ENCODE measurements at places on chromosomes 12 and 14.

- DNase-seq = no peak
Observed at GRCh38 chr12:8681129-8681884, 16.5 kb upstream of the RIMKLB start.

DNA sequence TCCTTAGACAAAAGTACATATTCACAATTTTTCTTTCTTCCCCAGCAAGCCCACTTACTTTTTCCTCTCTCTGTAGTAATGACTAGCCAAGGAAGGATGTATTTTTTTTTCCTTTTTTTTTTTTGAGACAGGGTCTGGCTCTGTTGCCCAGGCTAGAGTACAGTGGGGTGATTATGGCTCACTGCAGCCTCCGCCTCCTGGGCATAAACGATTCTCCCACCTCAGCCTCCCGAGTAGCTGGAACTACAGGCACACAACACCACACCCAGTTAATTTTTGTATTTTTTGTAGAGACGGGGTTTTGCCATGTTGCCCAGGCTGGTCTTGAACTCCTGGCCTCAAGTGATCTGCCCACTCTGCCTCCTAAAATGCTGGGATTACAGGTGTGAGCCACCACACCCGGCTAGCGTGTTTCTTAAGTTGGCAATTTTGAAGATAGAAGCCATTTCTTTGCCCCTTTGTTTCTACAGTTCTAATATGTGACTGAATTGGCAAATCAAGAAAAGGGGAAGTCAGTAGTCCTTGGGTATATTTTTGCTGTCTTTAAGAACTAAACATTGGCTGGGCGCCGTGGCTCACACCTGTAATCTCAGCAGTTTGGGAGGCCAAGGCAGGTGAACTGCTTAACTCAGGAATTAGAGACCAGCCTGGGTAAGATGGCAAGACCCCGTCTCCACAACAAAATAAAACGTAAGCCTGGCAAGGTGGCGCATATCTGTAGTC, 3.2 kb upstream of the NACA start:
- no peak for DNase-seq

DNA sequence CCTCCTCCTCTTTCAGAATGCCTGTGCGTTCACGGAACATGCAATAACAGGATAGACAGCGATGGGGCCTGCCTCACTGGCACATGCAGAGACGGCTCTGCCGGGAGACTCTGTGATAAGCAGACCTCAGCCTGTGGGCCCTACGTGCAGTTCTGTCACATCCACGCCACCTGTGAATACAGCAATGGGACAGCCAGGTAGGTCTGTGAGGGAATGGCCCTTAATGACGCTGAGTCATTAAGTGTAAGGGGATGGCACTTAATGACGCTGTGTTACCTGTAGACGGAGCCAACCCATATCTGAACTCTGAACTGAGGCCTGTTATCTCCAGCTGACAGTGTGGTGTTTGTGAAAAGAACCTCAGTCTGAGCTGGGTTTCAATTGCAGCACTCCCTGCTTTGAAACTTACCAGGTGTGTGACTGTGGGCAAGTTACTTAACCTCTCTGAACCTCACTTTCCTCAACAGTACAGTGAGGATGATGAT, 86.9 kb downstream of the STAB2 start:
- DNase-seq = no peak

DNA sequence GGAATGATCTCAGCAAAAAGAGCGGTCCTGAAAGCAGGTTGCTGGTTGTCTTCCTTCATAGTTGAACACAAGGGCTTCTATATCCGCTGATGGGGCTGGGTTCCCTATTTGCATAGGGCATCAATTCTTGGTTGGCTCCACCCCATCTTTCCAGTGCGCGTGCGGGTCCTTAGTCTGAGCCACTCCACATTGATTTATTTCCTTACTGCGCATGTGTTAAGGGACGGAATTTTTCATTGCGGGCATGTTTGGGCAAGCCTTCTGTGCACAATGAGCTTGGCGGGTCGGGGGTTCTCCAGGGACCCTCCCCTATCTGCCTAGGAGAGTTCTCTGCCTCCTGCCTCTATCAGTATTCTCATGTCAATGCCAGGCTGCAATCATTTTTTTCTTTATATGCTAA, 21.2 kb upstream of the DLGAP5 start:
- DNase-seq = no peak

DNA sequence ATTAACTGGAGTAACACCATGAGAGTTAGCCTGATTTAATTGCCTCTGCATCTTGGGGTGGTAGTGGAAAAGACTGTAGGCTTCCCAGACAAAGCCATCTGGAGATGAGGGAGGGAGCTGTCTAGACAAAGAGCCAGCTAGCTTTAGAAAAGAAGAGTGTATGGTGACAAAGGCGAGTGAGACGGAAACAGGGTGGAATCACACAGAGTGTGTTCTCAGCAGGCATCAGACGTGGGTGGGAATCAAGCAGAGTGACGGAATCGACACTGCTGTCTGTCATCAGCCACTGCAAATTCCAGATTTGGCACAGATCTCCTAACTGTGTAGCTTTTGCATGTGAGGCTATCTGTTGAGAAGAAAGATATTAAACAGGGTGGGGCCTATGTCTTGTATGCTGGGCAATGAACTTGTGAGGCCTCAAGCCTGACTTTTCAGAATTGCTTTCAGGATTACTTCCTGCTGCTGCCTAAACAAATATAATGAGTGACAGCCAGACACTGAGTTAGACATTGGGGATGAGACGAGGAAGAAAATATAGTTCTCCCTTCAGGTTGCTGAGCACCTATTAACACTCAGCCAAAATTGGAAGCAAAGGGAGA, 236.5 kb upstream of the GRIP1 start:
- no peak for DNase-seq

DNA sequence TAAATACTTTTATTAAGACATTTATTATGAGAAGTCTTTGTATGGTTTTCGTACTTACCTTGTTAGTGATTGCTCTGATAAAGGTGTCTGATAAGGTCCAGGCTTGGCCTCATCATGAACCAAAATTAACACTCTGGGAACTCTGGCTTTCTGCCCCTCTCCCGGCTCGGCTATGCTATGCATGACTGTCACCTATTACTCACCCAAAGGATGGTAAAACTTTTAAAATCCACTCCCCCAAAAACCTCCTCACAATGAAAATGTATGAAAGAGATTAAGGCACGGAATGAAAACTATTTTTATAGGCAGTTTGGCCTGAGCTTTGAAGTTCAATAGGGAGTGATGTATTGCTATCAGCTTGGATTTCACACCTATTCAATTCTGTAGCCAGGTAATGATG, 217.3 kb upstream of the TBX3 start:
- DNase-seq = no peak

- no peak for DNase-seq
Observed at GRCh38 chr12:42812086-42812485, 222.5 kb upstream of the PRICKLE1 start.

- DNase-seq = no peak
Observed at GRCh38 chr12:52871291-52872039, 22.7 kb upstream of the KRT78 start.

- DNase-seq = no peak
Observed at GRCh38 chr12:95197636-95198035, 19.6 kb downstream of the FGD6 start.

GRCh38 chr14:57933349-57933748, 67.5 kb upstream of the SLC35F4 start:
- DNase-seq = no peak

GRCh38 chr14:57963071-57963470, 97.2 kb upstream of the SLC35F4 start:
- no peak for DNase-seq

GRCh38 chr14:32507029-32507984, 178.2 kb downstream of the AKAP6 start:
- DNase-seq = no peak

GRCh38 chr12:5272018-5272785, 159.7 kb upstream of the NTF3 start:
- no peak for DNase-seq

- DNase-seq = no peak
Observed at GRCh38 chr12:40335991-40336390, 111.2 kb downstream of the LRRK2 start.

DNA sequence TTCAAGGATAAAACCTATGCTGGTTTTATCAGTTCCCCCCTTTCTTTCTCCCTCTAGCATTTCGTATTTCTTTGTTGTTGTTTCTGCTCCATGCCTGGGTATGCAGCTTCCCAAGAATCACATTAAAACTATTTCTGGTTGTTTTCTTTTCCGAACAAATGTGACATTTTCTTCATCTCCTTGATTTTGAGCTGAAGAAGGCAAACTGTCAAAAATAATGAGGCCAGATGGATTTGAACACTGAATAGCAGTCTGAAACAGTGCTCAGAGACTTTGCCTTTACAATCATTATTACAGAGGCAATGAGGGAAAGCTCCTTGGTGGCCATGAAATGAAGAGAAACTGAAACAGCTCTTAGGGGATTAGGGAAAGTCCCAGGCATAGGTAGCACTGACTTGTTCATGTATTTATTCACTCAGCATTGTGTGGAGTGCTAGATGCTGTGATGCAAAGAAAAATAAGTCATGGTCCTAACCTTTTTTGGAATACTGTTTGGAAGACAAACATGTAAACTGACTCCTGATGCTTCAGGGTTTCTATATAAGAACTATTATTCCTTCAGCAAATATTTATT, 319.5 kb downstream of the FUT8 start:
- DNase-seq = no peak

GRCh38 chr14:69483765-69484443, 624 bp upstream of the PLEKHD1 start:
- no peak for DNase-seq

- no peak for DNase-seq
Observed at GRCh38 chr14:93120517-93120916, 4.8 kb upstream of the ITPK1 start.

DNA sequence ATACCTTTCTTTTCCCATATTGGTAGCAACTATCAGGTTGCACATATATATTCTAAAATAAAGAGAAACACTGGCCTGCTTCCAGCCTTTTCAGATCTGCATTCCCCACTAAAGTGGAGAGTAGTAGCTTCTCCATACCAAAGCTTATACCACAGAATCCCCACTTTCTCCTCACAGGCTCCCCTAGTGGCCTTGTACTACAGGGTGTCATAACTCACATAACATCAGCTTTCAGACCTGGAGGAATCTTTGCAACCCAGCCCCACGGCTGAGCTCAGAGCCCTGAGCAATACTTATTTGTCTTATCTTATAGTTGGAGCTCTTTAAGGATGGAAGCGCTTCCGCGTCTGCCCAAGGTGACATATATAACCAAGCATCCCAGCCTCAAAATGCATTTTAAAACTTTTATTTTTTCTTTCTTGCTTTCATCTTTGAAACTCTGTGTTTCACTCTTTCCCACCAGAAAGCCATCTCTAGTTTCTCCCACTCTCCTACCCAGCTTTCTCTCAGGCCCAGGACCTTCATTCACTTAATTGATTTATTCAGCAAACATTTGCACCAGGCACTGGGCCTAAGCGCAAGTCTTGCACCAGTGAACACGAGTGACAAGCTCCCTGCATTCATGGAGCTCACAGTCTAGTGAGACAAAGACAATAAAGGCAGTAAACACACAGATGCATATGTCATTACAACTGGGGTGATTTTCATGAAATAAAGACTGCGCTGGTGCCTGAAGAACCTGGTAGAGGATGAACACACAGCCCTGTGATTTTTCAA, 254.7 kb downstream of the IPO8 start:
- DNase-seq = no peak

GRCh38 chr12:89176676-89177075, 175.6 kb downstream of the DUSP6 start:
- DNase-seq = no peak

- no peak for DNase-seq
Observed at GRCh38 chr14:98698341-98698740, 573.7 kb downstream of the BCL11B start.

DNA sequence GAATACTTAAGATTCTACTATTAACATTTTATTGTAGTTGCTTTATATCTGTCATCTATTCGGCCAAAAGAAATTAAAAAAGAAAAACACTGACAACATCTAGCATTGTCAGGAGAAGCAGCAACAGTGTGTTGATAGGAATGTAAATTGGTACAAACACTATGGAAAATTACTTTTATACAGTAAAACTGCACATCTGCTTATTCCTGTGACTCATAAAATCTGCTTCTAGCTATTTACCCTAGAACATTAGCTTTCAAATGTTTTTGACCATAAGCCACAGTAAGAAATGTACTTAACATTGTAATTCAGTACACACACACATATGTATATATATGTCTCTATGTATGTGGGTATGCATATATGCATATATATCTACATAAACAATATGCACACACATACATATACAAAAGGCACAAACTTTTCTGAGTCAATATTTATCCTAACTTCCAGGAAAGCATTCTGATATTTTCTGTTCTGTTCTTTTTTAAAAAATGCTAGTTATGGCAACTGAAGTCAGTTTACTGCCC, 278.9 kb upstream of the GARIN2 start:
- no peak for DNase-seq

DNA sequence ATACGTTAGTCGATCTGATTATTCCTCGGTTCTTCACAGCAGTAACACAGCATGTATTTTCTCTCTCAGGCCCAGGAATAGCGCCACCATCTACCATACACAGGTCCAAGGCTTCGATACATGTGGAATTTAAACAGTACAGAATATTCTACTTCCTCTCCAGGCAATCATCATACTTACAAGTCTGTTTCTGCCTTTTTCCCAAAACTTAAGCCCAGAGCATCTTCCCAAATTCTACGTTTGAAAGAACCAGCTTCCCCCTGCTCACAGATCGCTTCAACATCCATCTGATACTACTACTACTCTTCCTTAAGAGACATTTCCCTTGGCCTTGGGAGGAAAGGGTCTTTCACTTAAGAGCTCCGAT, 626 bp downstream of the TXNDC16 start:
- no peak for DNase-seq

- DNase-seq = no peak
Observed at GRCh38 chr12:47732504-47732903, 7.2 kb upstream of the ENDOU start.

DNA sequence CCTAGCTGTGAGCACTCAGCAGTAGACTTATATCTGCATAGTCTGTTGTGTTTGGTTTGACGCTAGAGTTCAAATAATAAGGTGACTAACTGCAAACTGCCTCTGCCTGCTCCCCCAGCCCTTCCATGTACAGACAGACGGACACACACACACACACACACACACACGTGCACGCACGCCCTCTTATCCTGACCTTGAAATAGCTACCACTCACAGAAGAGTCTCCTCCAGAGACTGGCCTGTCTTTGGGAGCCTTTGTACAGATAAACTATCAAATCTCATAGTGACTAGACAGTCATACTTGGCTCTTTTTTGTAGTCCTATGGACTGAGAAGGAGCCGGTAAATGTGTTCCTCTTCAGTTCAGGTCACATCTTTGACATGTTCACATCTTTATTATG, 158.4 kb downstream of the FBXL14 start:
- DNase-seq = no peak

DNA sequence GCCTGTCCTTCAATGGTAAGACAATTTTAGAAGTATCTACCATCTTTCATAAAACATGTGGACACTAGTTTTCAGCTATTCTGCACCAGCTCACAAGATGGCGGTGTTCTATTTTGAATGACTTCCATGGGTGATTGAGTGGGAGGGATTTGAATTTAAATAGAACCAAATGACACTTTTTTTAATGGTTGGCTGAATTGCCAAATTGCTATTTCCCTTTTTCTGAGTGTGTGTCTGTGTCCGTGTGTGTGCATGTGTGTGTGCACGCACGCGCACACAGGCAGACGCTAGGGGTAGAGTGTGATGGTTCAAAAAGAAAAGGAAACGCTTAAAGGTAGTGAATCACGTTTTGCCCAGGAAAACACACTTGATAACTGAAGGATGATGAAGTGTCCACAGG, 362.6 kb downstream of the DAD1 start:
- no peak for DNase-seq

Measured in activated gamma-delta T cell (primary cell).